NCI-H1105 (cell line): ENCODE measurements at places on chromosomes 16 and 17.

- no peak for DNase-seq
Observed at GRCh38 chr17:6524520-6524919, 31.8 kb downstream of the PITPNM3 start.

DNA sequence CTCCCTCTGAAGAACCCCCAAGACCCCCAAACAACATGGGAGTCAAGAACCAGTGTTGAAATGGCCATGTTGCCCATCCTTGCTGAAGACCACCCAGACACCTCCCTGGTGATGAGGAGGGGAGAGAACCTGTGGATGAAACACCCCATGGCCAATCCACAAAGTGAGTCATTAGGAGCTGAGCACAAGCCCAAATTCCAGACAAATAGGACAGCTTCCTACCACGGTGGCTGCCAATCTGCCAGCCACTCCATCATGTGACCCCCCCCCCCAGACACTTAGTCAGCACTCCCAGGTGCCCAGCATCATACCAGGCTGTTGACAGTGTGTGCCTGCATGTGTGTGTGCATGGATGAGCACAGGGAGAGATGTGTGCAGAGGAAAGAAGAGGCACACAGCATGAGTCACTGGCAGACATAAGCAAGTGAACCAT is 26.4 kb upstream of the RPL38 start:
- no peak for DNase-seq

- no peak for DNase-seq
Observed at GRCh38 chr16:50058091-50058771, 7.5 kb upstream of the HEATR3 start.

DNA sequence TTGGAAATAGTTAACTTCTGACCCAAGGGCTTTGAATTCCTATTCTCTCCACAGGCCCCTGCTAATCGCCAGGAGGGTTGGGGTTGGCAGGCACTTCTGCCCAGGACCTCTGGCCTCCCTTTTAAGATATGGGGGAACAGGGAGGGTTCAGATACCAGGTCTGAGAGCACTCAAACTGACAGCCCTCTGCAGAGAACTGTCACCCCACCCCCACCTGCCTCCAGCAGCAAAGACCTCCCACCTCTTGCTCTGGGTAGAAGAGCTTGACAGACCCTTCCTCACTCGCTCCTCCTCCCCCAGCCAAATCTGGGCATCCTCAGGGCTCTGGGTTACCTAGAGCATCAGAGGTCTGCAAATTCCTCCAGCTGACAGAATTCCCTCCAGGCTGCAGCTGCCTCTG is 11.6 kb downstream of the CDH3 start:
- no peak for DNase-seq

DNA sequence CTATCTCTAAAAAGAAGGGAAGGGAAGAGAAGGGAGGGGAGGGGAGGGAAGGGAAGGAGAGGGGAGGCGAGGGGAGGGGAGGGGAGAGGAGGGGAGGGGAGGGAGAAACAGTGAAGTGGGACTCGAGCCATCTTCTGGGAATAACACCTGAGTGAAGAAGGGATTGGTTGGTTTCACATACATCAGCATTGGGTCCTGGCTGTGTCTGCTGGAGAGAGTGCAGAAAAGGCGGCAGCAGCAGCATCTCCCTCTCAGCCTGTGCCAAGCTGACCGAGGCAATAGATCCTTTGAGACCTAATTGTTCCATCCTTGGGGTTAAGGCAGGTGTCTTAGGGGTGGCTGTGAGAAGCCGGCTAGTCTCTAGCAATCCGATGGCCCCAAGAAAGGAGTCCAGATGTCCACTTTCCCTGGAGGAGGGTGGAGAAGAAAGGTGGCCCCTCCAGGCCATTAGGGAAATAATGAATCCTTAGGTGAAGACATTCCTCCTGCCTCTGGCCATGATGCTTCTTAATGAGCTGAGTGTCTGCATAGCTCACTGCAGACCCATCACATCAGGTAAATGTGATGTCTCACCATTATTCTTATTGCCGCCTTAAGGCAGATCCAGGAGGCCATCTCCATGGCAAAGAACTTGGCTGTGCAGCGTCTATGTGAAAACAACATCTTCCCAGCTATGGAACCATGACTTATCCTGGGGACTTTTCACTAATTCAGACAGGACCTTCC is 71.6 kb downstream of the WIPI1 start:
- DNase-seq: no peak

DNA sequence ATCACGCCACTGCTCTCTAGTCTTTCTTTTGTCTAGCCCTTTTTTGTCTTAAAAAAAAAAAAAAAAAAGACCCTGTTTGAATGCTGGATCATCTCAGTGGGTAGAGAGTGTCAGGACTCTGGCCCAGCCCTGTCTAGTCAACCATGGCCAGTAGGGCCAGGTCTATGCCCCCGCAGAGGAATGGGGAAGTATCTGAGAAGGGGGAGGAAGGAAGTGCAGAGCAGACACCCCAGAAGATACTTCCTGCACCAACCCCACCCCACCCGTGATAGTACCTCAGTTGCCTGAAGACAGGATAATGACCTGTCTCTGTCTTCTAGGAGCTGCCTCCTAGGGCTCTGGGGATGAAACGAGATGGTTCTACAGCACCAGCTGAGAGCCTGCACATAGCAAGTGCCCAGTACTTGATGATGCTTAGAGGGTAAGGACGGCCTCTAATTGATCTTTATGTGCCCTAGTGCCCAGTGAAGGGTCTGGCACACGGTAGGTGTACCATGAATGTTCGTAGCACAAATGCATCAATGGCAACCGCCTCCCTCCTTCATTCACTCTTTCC is 55.4 kb downstream of the ABAT start:
- DNase-seq: no peak

DNA sequence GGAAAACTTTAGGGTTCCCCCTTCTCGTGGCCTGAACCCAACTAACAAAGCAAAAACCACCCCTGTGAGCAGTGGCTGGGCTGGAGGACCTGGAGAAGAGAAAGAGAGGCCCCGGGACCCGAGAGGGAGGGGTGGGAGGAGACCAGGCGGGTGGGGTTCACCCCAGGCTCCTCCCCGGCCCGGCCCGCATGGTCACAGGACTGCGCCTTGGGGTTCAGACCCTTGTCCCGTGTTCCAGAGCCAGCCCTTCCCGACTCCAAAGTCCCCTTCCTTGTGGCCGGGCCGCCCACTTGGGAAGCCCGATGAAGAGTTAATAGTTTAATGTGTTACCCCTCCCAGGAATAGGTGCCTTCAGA is 852 bp downstream of the MARVELD3 start:
- DNase-seq: no peak

- DNase-seq: no peak
Observed at GRCh38 chr17:80384078-80384960, 30.6 kb upstream of the ENDOV start.

- no peak for DNase-seq
Observed at GRCh38 chr16:67652578-67653127, 7.4 kb downstream of the ACD start.

GRCh38 chr16:36336-36984 is 16.9 kb downstream of the POLR3K start:
- DNase-seq: no peak

GRCh38 chr17:34706029-34706428 is 126.6 kb downstream of the TMEM132E start:
- DNase-seq: no peak

- DNase-seq: no peak
Observed at GRCh38 chr17:62819511-62820221, 11.6 kb upstream of the MARCHF10 start.

- no peak for DNase-seq
Observed at GRCh38 chr16:58375386-58375785, 16.9 kb upstream of the GINS3 start.

GRCh38 chr17:49567871-49568694 is 7.6 kb upstream of the NXPH3 start:
- DNase-seq: no peak

DNA sequence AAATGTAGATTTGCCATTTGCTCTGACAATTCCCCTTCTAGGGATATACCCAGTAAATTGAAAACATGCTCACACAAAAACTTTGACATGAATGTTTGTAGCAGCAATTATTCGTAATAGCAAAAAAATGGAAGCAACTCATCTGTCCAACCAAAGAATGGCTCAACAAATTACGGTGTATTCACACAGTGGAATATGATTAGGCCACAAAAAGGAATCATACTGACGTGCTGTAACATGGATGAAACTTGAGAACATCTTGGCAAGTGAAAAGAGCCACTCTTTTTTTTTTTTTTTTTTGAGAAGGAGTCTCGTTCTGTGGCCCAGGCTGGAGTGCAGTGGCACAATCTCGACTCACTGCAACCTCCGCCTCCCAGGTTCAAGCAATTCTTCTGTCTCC is 24.1 kb upstream of the SPNS3 start:
- DNase-seq: no peak

DNA sequence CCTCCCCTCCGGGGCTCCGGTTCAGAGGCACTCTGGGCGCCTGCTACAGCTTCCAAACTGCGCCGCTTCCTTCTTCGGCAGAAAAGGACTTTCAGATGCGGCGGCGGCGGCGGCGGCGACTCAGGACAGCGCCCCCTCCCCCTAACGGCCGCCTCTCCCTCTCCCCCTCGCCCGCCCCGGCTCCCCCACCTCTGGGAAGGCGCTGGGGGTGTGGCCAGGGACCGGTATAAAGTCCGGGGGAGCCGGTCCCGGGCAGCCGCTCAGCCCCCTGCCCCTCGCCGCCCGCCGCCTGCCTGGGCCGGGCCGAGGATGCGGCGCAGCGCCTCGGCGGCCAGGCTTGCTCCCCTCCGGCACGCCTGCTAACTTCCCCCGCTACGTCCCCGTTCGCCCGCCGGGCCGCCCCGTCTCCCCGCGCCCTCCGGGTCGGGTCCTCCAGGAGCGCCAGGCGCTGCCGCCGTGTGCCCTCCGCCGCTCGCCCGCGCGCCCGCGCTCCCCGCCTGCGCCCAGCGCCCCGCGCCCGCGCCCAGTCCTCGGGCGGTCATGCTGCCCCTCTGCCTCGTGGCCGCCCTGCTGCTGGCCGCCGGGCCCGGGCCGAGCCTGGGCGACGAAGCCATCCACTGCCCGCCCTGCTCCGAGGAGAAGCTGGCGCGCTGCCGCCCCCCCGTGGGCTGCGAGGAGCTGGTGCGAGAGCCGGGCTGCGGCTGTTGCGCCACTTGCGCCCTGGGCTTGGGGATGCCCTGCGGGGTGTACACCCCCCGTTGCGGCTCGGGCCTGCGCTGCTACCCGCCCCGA is at the start of gene IGFBP4:
TSS of gene IGFBP4 (plus strand) at position 255 of the 792 bp plus-strand sequence. CDS start at position 541, 286 bp downstream.
- DNase-seq: peak; percentile 42
